ENCODE measurements at places on chromosomes 3 and 15. TPM values are rescaled to one million over a fixed set of nuclear protein-coding genes. Genes with fewer than 3 reads are reported as not detected.

GRCh38 chr3:7275396-7275795 is 414.5 kb downstream of the GRM7 start:
- no peak for DNase-seq
- no peak overlapping the region for H3K27ac ChIP-seq
- H3K4me3 ChIP-seq: no peak overlapping the region
- H3K4me1 ChIP-seq: no peaks in the 10 kb centered on the region
- H3K27me3 ChIP-seq: no peaks in the 10 kb centered on the region

DNA sequence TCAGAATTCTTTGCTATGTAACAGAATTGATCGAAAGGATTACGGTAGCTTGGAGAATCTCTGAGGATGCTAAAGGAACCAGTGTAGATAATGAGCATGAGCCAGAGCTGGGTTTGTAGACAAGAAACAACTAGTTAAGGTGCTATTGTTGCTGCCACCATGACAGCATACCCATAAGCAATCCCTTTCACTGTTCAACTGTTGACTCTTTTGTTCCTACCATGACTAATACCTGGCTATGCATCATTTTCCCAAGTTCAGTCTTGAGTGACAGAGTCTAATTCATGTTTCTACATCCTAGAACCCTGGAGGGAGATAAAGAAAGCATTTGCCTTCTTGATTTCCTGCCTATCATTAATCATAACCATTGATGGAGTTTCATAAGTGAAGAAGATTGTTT is 600.3 kb downstream of the OTOL1 start:
- H3K4me1 ChIP-seq: no peaks in the 10 kb centered on the region
- H3K36me3 ChIP-seq: no peaks in the 10 kb centered on the region
- no peak overlapping the region for H3K27ac ChIP-seq
- DNase-seq: no peak

- H3K27ac ChIP-seq: peak overlapping the region; percentile 52
- no peak overlapping the region for H3K4me3 ChIP-seq
- peaks cover 28% of the 10 kb centered on the region for H3K4me1 ChIP-seq
- peak; percentile 65 for DNase-seq
- no peaks in the 10 kb centered on the region for H3K36me3 ChIP-seq
Observed at GRCh38 chr3:43770426-43771103, 79.8 kb downstream of the ABHD5 start.

GRCh38 chr3:19931180-19931692 is 2.8 kb downstream of the EFHB start:
- H3K27ac ChIP-seq: no peak overlapping the region
- H3K36me3 ChIP-seq: no peaks in the 10 kb centered on the region
- H3K27me3 ChIP-seq: no peaks in the 10 kb centered on the region

DNA sequence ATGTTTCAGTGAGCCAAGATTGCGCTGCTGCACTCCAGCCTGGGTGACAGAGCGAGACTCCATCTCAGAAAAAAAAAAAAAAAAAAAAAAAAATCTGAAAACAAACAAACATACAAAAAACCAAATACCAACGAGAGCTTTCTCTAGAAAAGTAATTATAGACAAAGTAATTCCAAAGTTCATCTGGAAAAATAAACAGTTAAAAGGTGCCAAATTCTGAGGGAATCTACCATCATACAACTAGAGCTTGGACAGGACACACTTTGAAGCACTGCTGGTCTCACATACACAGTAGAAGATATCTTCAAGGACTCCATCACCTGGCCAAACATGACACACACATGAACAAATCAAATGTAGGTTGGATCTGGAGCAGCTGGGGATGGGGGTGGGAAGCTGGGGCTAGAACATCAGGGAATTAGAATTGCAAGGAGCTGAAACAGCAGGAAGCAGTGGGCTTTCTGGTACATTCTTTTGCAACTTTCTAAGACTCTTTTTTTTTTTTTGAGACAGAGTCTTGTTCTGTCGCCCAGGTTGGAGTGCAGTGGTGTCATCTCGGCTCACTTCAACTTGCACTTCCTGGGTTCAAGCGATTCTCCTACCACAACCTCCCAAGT is 41.1 kb upstream of the CTSH start:
- DNase-seq: no peak
- H3K36me3 ChIP-seq: no peaks in the 10 kb centered on the region
- H3K4me3 ChIP-seq: no peak overlapping the region
- no peak overlapping the region for H3K27ac ChIP-seq
- peaks cover 11% of the 10 kb centered on the region for H3K4me1 ChIP-seq

DNA sequence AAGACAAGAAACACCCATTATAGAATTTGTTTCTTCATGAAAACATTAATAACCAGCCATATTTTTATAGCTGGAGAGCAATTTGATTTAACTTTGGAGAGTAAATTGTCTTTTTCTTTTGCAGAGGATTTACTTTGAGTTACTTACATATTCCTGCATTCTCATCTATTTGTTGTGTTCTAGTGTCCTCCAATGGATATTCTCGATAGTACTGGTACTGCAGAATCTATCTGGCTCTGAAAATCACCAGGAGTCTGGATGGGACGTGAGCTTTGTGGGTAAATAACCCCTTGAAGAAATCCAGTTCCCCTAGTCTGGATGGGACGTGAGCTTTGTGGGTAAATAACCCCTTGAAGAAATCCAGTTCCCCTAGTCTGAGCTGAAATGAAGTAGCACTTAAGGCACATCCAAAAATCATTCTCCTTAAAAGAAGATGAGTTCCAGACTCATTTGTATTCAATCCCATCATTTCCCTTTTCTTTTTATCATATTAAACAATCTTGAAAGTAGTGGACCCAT is 294.1 kb upstream of the UBE2E2 start:
- no peak overlapping the region for H3K27ac ChIP-seq
- no peaks in the 10 kb centered on the region for H3K36me3 ChIP-seq
- no peaks in the 10 kb centered on the region for H3K27me3 ChIP-seq
- H3K4me3 ChIP-seq: no peak overlapping the region

GRCh38 chr15:38647683-38648082 is 83.1 kb upstream of the RASGRP1 start:
- no peaks in the 10 kb centered on the region for H3K4me1 ChIP-seq
- no peaks in the 10 kb centered on the region for H3K27me3 ChIP-seq
- H3K36me3 ChIP-seq: no peaks in the 10 kb centered on the region
- no peak overlapping the region for H3K4me3 ChIP-seq

GRCh38 chr15:40949756-40950207 is 3.5 kb upstream of the CHAC1 start:
- H3K27ac ChIP-seq: peak overlapping the region; percentile 62
- H3K27me3 ChIP-seq: no peaks in the 10 kb centered on the region
- no peaks in the 10 kb centered on the region for H3K36me3 ChIP-seq
- H3K4me1 ChIP-seq: peaks cover 40% of the 10 kb centered on the region

GRCh38 chr3:14957925-14958324 is 10.5 kb downstream of the NR2C2 start:
- H3K27me3 ChIP-seq: no peaks in the 10 kb centered on the region
- H3K27ac ChIP-seq: no peak overlapping the region
- no peaks in the 10 kb centered on the region for H3K36me3 ChIP-seq
- H3K4me1 ChIP-seq: peaks cover 24% of the 10 kb centered on the region

DNA sequence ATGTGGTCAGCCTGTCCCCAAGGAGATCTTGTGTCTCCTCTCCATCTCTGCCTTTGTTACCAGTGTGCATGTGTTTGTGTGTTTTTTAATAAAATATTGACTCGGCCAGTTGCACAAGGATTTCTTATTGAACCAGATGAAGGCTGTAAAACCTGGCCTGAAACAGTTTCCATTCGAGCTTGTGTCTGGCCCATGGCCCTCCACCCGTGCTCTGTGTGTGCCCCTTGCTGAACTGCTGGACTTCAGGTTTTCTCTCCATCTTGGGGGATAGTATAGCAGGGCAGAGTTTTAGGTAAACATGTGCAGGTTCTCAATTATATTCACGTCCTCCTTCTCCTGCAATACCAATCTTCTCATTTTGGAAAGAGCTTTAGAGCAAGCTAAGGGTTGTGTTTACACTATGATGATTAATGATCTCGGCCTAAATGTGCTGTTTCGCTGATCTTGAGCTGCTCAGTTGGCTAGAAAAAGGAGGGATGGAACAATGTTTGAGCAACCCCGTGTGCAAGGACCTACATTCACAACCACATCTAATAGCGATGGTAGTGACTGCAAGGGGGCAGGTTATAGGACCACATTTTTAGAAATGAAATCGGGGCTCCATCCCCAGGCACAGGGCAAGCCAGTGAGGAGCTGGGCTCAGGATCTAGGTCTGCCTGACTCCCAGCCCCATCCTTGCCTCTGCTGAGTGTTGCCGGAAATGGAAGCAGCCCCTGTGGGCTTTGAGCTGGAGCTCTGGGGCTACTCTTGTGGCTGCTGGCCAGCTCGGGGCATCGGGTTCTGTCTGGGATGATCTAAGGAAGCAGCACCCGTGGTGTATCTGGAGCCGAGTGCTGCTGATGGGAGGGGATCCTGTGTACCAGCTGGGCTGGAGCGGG is 47.7 kb downstream of the CMTM6 start:
- H3K27me3 ChIP-seq: no peaks in the 10 kb centered on the region
- DNase-seq: no peak
- H3K36me3 ChIP-seq: no peaks in the 10 kb centered on the region

GRCh38 chr3:46228260-46229242 is 13.7 kb upstream of the CCR3 start:
- no peak overlapping the region for H3K27ac ChIP-seq
- peak; percentile 9 for DNase-seq
- no peak overlapping the region for H3K4me3 ChIP-seq
- no peaks in the 10 kb centered on the region for H3K4me1 ChIP-seq
- H3K27me3 ChIP-seq: no peaks in the 10 kb centered on the region

DNA sequence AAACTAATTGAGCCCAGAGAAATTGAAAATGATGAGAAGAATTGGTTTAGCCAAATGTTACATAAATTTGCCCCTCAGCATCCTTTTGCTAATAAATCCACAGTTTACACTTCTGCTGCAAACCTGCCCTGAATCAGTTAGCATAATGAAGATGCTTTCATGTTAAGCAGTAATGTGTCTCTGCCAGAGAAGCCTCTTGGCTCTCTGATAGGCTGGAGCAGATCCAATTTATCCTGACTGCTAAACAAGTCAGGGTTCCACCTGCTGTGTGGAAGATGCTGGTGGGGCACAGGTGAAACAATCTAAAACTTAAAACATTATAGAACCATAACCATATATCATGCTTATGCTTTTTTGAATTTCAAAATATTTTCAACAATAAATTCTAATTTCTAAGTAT is 946.8 kb downstream of the OTOL1 start:
- no peaks in the 10 kb centered on the region for H3K36me3 ChIP-seq
- no peaks in the 10 kb centered on the region for H3K27me3 ChIP-seq
- no peaks in the 10 kb centered on the region for H3K4me1 ChIP-seq

DNA sequence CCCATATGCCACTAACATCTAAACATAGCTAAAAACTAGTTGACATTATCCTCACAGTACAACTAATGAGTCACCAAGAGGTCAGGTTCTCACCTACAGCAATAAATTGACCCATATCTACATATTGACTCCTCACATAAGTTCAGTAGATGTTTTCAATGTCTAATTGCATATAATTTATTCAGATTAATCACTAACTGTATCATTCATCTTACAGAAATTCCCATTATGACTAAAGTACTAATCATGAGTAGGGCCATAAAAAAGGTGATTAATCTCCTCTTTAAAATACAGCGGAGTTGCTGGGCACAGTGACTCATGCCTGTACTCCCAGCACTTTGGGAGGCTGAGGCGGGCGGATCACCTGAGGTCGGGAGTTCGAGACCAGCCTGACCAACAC is 82.4 kb upstream of the ST3GAL6 start:
- H3K27me3 ChIP-seq: no peaks in the 10 kb centered on the region
- H3K4me3 ChIP-seq: no peak overlapping the region
- no peaks in the 10 kb centered on the region for H3K36me3 ChIP-seq
- no peak for DNase-seq

- H3K27ac ChIP-seq: no peak overlapping the region
- H3K27me3 ChIP-seq: no peaks in the 10 kb centered on the region
- no peak overlapping the region for H3K4me3 ChIP-seq
- no peak for DNase-seq
Observed at GRCh38 chr3:142523921-142524566, 54.5 kb downstream of the ATR start.

- no peaks in the 10 kb centered on the region for H3K27me3 ChIP-seq
- H3K36me3 ChIP-seq: no peaks in the 10 kb centered on the region
- H3K27ac ChIP-seq: no peak overlapping the region
- no peaks in the 10 kb centered on the region for H3K4me1 ChIP-seq
- DNase-seq: no peak
- H3K4me3 ChIP-seq: no peak overlapping the region
Observed at GRCh38 chr3:151171145-151171757, 31.8 kb downstream of the GPR171 start.

DNA sequence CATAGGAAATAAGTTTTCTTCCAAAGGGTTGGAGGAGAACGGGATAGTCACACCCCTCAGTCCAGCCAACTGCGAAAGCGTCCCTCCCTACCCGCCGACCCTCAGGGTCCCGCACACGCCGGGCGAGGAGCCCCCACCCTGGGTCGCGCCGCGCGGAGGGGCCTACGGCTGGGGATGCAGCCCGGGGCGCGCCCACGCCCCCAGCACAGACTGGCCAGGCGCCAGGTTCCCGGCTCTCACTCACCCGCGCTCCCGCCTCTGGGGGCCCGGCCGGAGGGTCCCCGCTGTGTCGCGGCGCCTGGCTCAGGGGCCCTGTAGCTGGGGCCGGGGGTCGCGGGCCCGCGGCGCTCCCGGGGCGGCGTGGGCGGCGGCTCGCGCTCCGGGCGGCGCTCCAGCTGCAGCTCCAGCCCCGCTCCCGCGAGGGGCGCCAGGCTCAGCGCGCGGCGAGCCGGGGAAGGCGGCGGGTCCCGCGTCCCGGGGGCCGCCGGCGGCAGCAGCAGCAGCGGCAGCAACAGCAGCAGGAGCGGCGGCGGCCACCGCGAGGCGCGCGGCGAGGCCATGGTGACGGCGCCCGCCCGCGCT is 375 bp downstream of the HEG1 start:
- peak overlapping the region; percentile 23 for H3K4me3 ChIP-seq
- peak overlapping the region; percentile 79 for H3K27ac ChIP-seq
- H3K4me1 ChIP-seq: peaks cover 47% of the 10 kb centered on the region
- no peaks in the 10 kb centered on the region for H3K36me3 ChIP-seq
- DNase-seq: no peak

DNA sequence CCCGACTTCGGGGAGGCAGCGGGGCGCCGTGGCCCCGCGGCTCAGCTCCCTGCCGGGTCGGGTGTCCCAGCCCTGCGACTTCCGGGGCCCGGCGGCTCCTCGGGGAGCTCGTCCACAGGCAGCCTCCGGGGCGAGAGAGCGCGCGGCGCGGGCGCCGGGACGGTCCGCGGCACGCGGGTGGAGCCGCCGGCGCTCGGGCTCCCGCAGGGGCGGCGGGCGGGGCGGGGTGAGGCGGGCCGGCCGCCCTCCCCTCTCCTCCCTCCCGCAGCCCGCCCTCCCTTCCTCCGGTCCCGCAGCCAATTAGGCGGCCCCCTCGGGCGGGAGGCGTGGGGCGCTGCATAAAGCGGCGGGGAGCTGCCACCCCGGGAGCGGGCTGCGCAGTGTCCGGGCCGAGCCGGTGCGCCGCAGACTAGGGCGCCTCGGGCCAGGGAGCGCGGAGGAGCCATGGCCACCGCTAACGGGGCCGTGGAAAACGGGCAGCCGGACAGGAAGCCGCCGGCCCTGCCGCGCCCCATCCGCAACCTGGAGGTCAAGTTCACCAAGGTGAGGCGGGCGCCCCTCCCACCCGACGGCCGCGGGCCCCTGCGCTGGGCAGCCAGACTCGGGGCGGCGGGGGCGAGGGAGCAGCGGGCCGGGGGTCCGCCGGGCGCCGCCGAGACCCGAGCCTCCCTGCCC is at the start of gene ALDH1A3:
Gene ALDH1A3, plus strand, starts transcription at position 368 of the 675 bp plus-strand sequence. Its CDS starts 77 bp downstream, at position 445.
- H3K27ac ChIP-seq: peak within 1 kb of the TSS; percentile 51
- no peaks in the 10 kb centered on the region for H3K27me3 ChIP-seq
- DNase-seq: peak; percentile 62
- no peaks in the 10 kb centered on the region for H3K36me3 ChIP-seq
- H3K4me3 ChIP-seq: peak within 1 kb of the TSS; percentile 25
- H3K4me1 ChIP-seq: peaks cover 17% of the 10 kb centered on the region

The LTK gene
- not detected for total RNA-seq

The KNG1 gene
- not detected for total RNA-seq

The SLC9C1 gene
- total RNA-seq: not detected

The EPHA3 gene
- 6.0 TPM for total RNA-seq

The KLHL40 gene
- total RNA-seq: not detected

All from body of pancreas (tissue), 4 donors.